ENCODE measurements at places on chromosomes 5 and 9. TPM values are rescaled to one million over a fixed set of nuclear protein-coding genes. Genes with fewer than 3 reads are reported as not detected.

DNA sequence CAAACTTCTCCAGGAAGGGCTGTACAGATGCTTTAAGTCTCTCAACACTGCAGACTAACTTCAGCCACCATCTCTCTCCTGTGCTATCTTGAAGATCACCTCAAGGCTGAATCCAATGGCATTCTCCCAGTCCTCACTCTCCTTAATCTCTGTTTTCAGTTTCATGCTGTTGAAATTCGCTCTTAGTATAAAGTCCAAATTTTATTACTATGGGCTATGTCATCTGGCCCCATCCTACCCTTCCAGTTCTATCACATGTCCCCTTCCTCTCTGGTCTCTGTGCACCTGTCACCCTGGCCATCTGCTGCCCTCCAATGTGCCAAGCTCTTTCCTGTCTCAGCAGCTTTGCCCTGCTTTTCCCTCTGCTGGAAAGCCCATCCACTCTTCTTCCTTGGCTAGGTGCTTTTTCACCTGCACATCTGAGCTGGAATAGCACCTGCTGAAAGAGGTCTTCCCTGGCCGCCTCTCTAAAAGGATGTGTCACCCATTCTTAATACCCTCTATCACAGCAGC, 284.7 kb upstream of the MAP3K1 start:
- no peak for DNase-seq

- no peak for DNase-seq
These were observed 49.5 kb upstream of the ICE1 start for GRCh38 chr5:5372930-5373329.

DNA sequence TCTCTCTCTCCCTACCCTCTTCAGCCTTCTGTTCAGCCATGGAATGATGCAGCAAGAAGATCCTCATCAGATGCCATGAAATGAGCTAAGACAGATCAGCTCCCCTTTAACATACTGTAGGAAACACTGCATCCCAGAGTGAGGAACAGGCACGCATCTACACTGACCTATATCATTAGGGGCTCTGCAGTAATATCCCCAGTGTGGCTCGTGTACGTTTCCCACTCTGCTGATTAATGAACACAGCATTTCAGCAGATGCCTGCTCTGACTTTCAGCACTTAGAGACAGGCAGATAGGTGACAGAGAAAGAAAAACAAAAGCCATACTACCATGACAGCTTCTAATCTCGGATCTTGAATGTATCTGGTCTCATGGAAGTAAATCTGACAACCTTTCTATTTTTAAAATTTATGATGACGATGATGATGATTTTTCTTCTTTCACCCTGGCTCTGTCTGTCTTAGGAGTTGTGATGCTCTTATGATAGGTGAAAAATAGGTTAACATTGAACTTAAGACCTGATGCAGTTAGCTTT, 750.3 kb downstream of the CDH12 start:
- DNase-seq: no peak

DNA sequence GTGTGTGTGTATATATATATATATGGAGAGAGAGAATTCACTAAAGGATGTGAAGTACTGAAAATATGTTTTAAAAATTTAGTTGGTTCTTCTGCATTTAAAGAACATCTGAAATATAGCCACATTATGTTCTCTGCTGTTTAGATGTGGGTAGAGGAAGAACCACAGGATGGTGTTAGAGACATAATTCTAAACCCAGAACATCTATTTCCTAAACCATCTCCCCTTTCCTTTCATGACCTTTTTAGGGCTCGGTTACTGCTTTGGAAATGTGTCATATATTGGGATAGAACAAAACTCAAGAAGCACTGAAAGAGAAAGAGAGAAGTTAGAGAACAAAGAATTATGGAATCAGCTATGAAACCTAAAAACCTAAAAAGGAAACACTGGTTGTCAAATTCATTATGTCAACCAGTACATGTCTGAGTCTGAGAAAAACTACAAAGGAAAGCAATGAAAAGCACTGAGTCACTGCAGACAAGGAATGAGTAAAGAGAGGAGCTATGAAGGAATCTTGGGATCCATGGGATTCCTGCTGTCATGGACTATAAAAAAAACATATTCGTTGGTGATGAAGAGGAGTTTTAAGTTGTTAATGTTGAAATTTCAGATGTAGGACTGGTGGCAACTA, 28.4 kb downstream of the SLC12A2 start:
- DNase-seq: no peak

GRCh38 chr9:124357721-124358361, 57.4 kb downstream of the PSMB7 start:
- no peak for DNase-seq

The IL13 gene
- 0.50 TPM for total RNA-seq

The DNAI1 gene
- not detected for total RNA-seq

The GIN1 gene
- 7.1 TPM for total RNA-seq

The IL17B gene
- total RNA-seq: not detected

The SLC4A9 gene
- total RNA-seq: 2.5 TPM
